SW 1271 (cell line): ENCODE measurements at places on chromosomes 11 and 22.

DNA sequence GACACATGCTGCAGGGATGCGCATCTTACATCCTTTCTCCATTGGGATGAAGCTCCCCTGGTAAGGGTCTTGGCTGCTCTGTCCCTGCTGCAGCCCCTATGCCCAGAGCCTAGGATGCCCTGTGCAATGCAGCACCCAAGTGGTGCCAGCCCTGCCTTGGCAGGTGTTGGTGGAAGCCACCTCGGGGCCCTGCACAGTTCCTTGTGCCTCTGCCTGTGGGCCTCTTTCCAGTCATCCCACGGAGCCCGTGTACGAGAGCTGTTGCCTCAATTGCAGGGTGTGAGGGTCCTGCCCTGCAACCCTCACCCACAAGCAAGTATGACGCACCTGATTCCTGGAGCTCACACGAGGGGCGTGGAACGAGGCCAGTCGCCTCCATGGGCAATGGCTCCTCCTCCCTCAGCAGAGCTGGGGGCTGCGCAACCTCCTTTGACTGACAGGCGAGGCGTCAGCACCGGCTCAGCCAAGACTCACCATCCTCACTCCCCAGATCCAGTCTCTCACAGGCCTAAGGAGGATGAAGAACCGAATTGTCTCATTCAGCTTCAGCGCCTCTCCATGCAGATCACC is 719.6 kb downstream of the BRD1 start:
- no peak for DNase-seq

DNA sequence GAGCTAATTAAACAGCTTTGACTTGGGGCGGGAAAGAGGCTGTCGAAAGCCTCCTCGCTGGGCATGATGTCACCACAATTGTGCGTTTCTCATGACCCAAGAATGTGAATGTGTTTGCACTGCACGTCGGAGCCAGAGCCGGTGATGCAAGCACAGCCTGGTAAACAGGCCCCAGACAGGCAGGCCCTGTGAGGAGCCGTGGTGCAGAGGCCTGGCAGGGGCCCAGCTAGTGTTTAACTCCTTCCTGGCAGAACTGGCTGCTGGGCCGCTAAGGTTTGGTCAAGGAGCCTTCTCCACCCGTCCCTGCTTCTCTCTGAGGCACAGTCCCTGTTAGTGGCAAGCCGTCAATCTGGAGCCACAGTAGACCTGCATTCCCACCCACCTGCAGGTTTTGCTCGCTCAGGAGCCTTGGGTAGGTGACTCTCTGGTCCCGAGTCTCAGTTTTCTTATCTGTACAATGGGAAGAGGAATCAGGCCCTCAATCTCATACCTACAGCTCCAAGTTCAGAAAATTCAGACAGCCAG is 25.4 kb upstream of the SMTN start:
- no peak for DNase-seq

GRCh38 chr22:47288680-47289079 is 526.2 kb downstream of the TBC1D22A start:
- no peak for DNase-seq

GRCh38 chr11:127806501-127806900 is 780.9 kb downstream of the ETS1 start:
- no peak for DNase-seq

GRCh38 chr22:29310065-29310862 is 3.8 kb downstream of the GAS2L1 start:
- no peak for DNase-seq

DNA sequence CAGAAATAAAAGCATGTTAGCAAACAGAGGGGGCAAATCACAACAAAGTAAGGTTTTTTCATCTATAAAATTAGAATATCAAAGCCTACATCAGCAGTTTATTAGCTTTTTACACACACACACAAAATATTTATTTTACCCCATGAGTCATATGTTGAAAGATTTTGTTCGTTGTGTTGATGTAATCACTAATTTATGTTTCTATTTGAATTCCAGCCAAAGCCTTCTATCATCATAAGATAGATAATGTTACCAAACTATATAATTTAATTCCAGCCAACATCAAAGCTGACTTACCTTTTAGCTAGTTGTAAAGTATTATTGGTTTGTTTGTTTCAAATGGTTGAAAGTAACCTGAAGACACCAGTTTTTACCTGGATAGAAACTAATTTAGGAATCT is 458.0 kb upstream of the ARHGAP42 start:
- DNase-seq = no peak

- DNase-seq = no peak
Observed at GRCh38 chr22:40653361-40653760, 16.8 kb upstream of the MRTFA start.

- DNase-seq = peak; percentile 53
Observed at GRCh38 chr11:64916040-64916774, 802 bp downstream of the ATG2A start.

GRCh38 chr11:58930926-58931325 is 8.4 kb upstream of the GLYATL1 start:
- no peak for DNase-seq

DNA sequence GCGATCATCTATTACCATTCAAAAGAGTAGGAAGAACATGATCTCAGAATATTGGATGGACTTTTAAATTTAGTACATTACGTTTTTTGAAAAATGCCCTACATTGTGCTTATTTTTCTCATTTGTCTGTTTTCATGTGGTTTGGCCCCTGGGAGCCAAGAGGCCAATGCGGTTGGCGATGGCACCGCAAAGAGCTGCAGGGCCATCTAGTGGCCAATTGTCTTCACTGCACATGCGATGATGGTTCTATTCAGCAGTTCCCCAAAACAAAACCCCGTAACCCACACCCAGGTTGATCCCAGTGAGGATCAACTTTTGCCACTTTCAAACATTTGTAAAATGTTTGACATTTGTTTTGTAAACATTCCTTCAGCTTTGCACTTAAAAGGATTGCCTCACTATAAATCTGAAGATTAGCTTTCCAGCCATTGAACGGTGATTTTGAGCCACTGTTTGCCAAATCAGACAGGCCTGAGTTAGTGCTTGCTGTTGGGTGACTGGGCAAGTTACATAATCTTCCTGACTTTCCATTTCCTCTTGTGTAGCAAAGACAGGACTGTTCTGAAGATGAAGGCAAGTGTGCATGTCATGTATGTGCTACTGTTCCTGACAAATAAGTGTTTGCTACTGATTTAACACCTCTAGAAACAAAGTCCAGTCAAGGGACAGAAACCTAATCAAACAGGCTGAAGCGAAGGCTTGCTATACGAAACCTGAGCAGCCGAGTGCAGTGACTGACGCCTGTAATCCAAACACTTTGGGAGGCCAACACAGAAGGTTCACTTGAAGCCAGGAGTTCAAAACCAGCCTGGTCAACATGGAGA is 29.2 kb upstream of the XBP1 start:
- DNase-seq = peak; percentile 18
